ENCODE measurements at places on chromosomes 7 and 10.

DNA sequence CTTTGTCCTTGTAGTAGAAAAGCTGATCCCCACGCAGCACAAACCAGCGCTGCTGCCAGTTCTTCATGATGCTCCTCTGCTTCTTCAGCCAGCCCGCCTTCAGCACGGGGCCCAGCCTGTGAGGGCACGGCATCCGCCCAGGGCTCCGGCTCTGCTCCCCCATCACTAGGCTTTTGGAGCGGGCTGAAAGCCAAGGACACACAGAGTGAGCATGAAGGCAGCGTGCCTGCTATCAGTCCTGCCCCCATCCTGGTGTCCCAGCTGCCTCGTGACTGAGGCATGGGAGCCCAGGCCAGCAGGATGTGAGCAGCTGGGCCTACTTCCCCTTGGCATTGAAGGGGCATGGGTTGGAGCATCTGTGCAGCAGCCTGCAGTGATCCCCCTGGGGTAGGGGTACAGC, 21.9 kb downstream of the ARHGAP22 start:
- DNase-seq, result no peak

- peak; percentile 94 for DNase-seq
Measured at GRCh38 chr7:92625617-92626016, 35.4 kb upstream of the FAM133B start.

DNA sequence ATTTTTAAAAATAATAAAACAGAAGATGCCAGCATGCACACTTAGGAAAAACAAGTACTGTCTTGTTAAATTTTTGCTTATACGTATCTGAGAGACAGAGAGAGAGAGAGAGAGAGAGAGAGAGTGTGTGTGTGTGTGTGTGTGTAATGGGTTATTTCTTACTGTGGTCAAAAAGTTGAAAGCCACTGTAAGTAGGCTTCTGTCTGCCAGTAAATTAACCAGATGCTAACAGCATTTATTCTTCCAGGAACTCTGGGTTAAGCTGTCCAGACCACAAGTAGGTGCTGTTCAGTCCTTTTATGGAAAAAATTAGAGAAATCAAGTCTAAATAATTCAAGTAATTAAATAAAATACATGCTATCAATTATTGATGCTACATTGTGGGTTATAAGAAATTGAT, 39.7 kb downstream of the RNF32 start:
- DNase-seq, result no peak

DNA sequence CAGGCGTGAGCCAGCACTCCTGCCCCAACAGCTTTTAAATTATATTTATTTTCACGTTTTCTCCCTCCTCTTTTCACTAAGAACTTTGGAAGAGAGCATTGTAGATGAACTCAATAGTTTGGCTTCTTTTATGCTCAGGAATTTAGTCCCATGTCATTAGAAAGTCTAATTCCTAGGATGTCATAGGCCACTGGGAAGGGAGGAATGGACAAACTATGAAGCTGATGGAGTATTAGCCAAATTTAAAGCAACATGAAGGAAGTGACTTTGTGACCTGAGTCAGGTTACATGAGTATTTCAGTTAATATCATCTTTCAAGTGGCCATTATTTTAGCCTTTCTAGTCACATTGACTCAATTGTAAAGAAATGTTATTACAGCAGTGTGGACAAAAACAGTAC, 18.0 kb upstream of the OPN4 start:
- DNase-seq, result no peak

GRCh38 chr7:103928581-103928980, 60.9 kb downstream of the RELN start:
- DNase-seq, result no peak

DNA sequence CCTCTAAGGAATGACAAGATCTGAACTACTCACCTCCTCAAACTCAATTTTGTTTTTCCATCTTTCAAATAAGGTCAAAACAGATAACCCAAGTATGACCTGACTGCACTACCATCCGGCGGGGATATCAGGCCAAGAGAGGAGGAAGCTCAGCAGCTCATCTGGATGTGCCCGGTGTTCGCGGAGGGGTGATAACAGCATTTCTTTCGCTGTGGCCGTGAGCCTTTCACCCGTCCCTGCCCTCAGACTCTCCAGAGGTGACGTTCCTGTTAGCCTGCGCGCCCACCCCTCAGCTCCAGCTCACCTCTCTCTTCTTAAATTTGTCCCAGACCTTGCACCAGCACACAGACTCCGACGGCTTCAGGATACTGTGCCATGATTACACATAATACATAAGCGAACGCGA, 526 bp downstream of the ZNF248 start:
- DNase-seq, result peak; percentile 11

GRCh38 chr7:87218796-87219544, 562 bp downstream of the TMEM243 start:
- peak; percentile 68 for DNase-seq

GRCh38 chr7:33716581-33717477, 188.5 kb upstream of the BMPER start:
- DNase-seq, result peak; percentile 63

- no peak for DNase-seq
Measured at GRCh38 chr10:98100476-98100875, 34.0 kb upstream of the R3HCC1L start.

GRCh38 chr10:98252464-98252863, 15.5 kb downstream of the LOXL4 start:
- no peak for DNase-seq

- DNase-seq, result no peak
Measured at GRCh38 chr7:3106361-3106826, 62.7 kb upstream of the CARD11 start.

GRCh38 chr10:27716521-27716920, 29.1 kb downstream of the MKX start:
- no peak for DNase-seq

DNA sequence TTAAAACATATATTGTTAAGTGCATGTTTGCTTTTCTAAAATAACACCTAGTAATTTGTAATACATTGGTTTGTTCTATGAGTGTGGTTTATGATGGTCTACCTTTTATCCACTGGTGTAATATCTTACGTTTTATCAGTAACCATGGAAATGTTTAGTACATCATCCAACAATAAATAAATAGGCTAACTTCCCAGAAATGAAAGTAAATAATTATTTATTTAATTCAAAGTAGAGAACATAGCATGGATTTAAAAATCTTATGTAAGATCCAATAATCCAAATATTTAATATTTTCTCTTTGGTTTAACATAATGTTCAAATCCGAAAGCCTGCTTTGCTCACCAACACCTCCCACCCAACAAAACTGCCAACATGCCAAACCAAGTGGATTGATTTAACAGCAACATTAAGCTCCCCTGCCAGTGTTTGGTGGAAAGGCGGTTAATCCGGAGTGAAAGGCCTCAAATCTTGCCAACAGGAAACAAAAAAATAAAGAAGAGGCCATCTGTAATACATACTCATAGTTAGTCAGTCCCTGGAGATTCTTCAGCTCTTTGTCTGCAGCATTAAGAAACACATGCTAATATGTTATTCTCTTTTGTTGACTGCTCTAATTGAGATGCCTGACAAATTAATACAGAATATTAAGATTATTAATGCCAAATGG, 897.8 kb downstream of the CNTNAP2 start:
- no peak for DNase-seq

Data from SW480 (cell line).